Activated CD4-positive, alpha-beta T cell treated with anti-CD3 and anti-CD28 coated beads, Interleukin-2, amount 10 ng/mL, durations not matched to agents 24 days and 14 days (primary cell): ENCODE measurements at places on chromosomes 11 and 22. TPM values are rescaled to one million over a fixed set of nuclear protein-coding genes. Genes with fewer than 3 reads are reported as not detected.

SCN2B gene
- 0.02 and 0.05 TPM in 2 replicates for total RNA-seq

NXPE1 gene
- not detected in 2 replicates for total RNA-seq

RAB36 gene
- not detected in 2 replicates for total RNA-seq

FGF3 gene
- total RNA-seq, result not detected in 2 replicates

LARGE2 gene
- not detected in 2 replicates for total RNA-seq

SRSF8 gene
- total RNA-seq, result 45.9 and 46.0 TPM in 2 replicates

PHF21B gene
- total RNA-seq, result 0.07 TPM in 2 replicates

MUC2 gene
- total RNA-seq, result not detected in 2 replicates

THRSP gene
- not detected in 2 replicates for total RNA-seq

MAP6 gene
- total RNA-seq, result 0.09 and 0.14 TPM in 2 replicates

XKR3 gene
- not detected in 2 replicates for total RNA-seq

CHRDL2 gene
- not detected in 2 replicates for total RNA-seq

- DNase-seq, result peak; percentile 18
Measured at GRCh38 chr22:47976219-47976618, 1213.8 kb downstream of the TBC1D22A start.

GRCh38 chr11:20355221-20356219 is 8.0 kb upstream of the HTATIP2 start:
- peak; percentile 78 for DNase-seq

DNA sequence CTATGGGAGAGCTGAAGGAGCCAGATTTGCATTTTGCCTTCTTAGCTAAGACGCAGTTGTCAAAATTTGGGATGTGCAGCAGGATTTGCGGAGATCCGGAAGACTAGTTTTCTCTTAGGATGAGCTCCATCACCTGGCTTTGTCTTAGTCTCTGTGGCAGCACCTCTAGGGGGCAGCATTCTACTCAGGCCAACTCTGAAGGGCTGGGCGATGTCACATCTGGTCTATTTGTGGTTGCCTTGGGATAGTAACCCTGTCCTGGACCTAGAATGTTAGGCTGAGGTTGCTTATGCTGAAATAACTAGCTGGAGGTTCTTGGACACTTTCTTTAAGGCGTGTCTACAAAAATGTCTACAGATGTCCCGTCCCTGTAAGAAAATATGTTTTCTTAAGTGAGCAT is 116.2 kb downstream of the FAT3 start:
- no peak for DNase-seq

DNA sequence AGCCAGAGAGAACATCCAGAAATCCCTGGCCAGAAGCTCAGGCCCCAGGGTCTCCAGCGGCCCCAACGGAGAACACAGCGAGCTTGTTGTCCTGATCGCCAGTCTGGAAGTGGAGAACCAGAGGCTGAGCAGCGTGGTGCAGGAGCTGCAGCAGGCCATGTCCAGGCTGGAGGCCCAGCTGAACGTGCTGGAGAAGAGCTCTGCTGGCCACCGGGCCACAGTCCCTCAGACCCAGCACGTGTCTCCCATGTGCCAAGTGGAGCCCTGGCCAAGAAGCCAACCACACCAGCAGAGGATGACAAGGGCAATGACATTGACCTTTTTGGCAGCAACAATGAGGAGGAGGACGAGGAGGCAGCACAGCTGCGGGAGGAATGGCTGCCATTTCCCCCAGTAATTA is 20.6 kb upstream of the SCGB1D1 start:
- DNase-seq, result no peak

DNA sequence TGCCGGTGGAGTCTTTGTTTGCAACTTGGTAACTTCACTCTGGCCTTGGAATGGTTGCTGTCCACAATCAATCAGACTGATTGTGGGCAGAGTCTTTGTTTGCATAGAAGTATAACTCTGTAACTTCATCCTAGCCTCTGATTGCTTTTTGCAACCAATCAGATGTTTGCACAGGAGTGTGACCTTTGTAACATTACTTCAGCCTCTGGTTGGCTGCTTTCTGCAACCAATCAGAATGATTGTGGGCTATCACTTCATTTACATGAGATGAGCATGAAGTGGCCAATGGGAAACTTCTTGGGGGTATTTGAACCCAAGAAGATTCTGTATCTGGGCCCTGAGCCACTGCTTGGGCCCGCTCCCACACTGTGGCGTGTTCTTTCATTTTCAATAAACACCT is 79.6 kb upstream of the CLDN5 start:
- no peak for DNase-seq

DNA sequence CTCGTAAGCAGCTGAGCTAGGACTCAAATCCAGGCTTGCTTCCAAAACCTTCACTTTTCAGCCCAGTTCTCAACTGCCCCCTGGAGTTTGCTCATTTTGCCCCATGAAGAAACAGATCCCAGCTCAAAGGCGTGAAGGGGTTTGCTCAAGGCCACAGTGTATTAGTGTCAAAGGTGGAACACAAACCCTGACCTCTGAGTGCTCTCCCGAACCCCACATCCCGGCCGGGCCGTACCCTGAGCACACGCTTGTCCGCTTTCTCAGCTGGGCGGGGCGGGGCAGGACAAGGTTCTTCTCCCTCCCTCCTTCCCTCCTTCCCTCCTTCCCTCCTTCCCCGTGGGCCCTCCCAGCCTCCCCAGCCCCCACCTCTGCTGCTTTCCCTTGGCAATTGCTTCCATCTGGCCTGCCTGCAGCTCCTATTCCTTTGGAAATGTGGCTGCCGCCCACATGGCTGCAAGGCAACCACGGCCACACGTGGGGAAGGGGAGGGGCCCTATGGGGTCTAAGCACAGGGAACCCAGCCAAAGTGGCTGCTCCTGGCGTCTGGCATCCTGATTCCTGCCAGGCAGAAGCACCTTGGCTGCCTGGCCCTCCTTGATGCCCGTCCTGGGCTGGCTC is 4.1 kb downstream of the ST3GAL4 start:
- no peak for DNase-seq

GRCh38 chr11:521177-521688 is 14.1 kb downstream of the HRAS start:
- no peak for DNase-seq

GRCh38 chr11:8283465-8284230 is 20.0 kb upstream of the LMO1 start:
- DNase-seq, result no peak

- DNase-seq, result no peak
Measured at GRCh38 chr11:15851051-15851498, 505.3 kb downstream of the SOX6 start.

- DNase-seq, result peak; percentile 90
Measured at GRCh38 chr11:2928605-2929530, at the start of gene PHLDA2. TSS of gene PHLDA2 (minus strand) at chr11:2929420. CDS start at chr11:2929364, 56 bp downstream.

DNA sequence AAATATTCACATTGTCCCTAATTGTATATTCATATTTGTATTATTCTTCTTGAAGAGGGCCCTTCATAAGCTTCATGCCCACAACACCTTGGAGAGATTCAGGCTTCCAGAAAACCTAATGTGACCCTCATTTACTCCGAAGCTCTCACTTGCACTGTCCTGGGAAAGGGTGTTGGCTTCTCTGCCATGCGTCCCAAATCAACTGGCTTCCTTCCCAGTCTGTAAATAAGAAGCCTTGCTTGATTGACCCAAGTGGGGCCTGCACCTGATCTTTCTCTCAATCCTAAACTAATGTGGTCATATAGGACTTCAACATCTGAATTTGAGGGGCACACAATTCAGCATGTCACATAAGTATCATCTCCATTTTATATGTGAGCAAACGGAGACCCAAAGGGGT is 40.5 kb upstream of the ZBTB16 start:
- DNase-seq, result no peak

- peak; percentile 51 for DNase-seq
Measured at GRCh38 chr22:46833228-46833627, 70.8 kb downstream of the TBC1D22A start.

- no peak for DNase-seq
Measured at GRCh38 chr11:69492201-69492991, 10.9 kb downstream of the LINC01488 start.

- no peak for DNase-seq
Measured at GRCh38 chr11:44840085-44840478, 110.6 kb downstream of the TP53I11 start.

DNA sequence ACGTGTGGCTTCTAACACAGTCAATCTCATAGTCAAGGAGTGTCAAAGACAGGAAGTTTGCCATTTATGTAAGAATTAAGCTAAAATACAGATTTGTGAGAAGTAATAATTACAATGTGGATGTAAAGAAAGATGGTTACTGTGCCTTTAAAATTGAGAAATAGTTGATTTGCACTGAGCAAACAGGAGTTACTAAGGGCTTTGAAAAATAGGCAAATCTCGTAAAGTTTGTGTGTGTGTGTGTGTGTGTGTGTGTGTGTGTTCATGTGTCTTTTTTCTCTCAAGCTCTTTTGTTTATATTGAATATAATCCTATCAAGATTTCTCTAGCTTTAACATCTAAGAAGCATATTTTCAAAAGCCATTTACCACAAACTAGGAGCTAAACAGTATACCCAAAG is 2284.5 kb downstream of the LRRC4C start:
- no peak for DNase-seq

GRCh38 chr22:29748248-29748893 is 18.4 kb downstream of the ZMAT5 start:
- no peak for DNase-seq

GRCh38 chr11:110314366-110315095 is 18.1 kb upstream of the RDX start:
- DNase-seq, result no peak

DNA sequence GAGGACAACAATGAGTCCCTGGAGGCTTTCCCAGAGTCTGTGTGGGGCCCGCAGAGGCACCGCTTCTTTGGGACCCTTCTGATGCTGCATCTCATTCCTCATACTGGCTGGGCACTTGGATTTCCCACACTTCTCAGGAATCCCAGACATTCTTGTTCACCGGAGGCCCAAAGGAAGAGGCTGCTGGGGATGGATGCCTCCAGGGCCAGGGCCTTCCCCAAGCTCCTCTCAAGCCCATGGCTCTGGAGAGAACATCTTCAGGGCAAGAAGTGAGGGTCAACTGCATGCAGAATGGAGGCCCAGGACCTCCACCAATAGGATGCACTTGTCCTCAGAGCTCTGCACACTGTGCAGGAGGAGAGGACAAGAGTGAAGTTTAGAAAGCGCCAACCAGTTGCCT is 34.6 kb downstream of the DKK3 start:
- DNase-seq, result no peak
